ENCODE measurements at places on chromosomes 13 and 19.

GRCh38 chr13:26515721-26516120, 41.8 kb upstream of the WASF3 start:
- no peak for DNase-seq

- peak; percentile 42 for DNase-seq
Observed at GRCh38 chr19:44988896-44989556, 12.2 kb upstream of the RELB start.

DNA sequence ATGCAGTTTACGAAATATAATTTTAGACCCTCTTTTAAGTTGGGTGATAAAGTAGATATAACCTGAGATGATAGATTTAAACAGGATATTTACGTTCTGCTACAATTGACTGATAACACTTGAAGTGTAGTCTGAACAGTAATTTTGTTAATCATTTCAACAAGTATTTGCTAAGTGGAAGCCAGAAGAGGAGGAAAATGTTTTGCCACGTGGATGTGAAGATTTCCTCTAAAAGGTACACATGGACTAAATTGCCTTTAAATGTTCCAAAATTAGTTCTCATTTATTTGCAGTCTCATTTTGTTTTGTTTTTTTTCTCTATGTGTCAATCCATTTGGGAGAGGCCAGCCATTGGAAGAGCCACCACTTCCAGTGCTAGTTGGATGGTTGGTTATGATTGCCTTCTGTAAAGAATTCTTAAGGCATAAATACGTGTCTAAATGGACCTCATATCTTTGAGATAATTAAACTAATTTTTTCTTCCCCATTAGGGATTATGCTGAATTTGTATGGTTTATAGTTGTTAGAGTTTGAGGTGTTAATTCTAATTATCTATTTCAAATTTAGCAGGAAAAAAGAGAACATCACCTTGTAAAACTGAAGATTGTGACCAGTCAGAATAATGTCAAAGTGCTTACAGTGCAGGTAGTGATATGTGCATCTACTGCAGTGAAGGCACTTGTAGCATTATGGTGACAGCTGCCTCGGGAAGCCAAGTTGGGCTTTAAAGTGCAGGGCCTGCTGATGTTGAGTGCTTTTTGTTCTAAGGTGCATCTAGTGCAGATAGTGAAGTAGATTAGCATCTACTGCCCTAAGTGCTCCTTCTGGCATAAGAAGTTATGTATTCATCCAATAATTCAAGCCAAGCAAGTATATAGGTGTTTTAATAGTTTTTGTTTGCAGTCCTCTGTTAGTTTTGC, 2.8 kb downstream of the MIR17HG start:
- DNase-seq = no peak

DNA sequence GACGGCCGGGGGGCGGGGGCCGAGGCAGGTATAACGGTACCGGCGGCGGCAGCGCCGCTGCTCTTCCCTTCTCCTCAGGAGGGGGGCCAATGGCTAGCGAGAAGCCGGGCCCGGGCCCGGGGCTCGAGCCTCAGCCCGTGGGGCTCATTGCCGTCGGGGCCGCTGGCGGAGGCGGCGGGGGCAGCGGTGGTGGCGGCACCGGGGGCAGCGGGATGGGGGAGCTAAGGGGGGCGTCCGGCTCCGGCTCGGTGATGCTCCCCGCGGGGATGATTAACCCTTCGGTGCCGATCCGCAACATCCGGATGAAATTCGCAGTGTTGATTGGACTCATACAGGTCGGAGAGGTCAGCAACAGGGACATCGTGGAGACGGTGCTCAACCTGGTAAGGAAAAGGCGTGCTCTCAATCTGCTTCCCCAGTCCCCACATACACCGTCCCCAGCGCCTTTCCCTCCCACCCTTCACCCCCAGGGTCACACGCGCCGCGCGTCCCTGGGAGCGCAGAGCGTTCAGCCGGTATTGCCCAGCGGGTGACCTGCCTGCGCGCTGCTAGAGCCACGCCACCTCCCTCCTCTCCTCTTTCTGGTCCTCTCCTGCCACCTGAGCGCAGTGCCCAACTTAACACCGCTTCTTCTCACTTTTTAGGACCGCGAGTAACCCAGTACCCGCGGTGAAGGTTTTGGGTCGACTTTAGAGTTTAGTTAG, 814 bp downstream of the NBEA start:
- DNase-seq = peak; percentile 8

DNA sequence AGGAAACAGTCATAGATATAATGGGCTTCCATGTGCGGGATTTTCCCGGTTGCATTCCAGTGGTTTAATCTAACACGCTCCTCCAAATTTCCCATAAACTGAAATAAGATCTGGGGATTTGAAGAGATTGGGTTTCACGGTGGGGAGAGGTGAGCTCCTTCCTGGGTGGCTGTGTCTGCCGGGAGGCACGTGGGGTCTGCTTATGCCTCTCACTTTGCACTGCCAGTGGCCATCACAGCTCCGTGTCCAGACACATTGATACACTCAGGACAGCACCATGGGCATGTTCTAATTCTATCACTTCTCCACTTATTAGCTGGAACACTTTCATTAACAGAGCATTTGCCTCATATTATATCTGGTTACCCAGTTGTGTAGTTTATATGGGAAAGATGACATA, 73.4 kb downstream of the SOX1 start:
- no peak for DNase-seq

- no peak for DNase-seq
Observed at GRCh38 chr13:101703838-101704237, 251.4 kb downstream of the ITGBL1 start.

- DNase-seq = peak; percentile 34
Observed at GRCh38 chr13:42395086-42395821, 123.3 kb downstream of the AKAP11 start.

DNA sequence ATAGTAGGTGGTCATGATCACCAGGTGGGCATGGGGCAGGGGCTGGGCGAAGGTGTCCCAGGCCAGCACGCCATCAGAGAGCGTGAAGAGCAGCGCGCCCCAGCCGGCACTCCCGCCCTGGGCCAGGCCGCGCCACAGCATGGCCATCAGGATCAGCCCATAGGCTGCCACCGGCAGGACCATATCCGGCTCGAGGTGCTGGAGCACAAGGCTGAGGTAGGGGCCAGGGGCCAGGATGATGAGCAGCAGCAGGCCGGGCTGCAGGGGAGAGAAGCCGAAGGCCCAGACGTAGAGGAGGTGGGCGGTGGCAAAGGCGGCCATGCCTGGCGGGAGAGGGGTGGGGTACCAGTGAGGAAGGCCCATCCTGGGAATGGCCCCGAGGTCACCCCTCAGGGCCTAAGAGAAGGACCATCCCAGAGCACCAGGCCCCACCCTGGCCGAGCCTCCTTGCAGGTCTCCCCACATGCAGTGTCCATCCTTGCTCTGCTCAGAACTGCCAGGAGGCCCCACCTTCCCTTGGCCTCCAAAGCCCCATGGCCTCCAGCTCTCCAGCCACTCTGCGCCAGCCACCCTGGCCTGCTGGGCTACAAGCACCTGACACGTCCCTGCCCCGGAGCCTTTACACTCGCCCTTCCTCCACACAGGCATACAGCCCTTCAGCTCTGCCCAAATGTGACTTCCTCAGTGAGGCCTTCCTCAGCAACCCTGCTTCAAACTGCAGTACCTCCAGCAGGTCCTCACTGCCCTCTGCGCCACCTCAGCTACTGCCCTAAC, 1.1 kb downstream of the TMEM86B start:
- no peak for DNase-seq
